Activated T-cell treated with anti-CD3 and anti-CD28 coated beads, Interleukin-2, amount 50 U/mL, for 72 hours (primary cell): ENCODE measurements at places on chromosomes 6 and 20. TPM values are rescaled to one million over a fixed set of nuclear protein-coding genes. Genes with fewer than 3 reads are reported as not detected.

Gene TUBB2B
- total RNA-seq: not detected

Gene C6orf52
- total RNA-seq: 4.4 TPM

Gene SLC29A1
- 21.7 TPM for total RNA-seq

Gene IDH3B
- total RNA-seq: 127 TPM

Gene MYMX
- not detected for total RNA-seq

GRCh38 chr6:91094806-91095475 lies 508.1 kb upstream of the MAP3K7 start:
- no peak for DNase-seq

DNA sequence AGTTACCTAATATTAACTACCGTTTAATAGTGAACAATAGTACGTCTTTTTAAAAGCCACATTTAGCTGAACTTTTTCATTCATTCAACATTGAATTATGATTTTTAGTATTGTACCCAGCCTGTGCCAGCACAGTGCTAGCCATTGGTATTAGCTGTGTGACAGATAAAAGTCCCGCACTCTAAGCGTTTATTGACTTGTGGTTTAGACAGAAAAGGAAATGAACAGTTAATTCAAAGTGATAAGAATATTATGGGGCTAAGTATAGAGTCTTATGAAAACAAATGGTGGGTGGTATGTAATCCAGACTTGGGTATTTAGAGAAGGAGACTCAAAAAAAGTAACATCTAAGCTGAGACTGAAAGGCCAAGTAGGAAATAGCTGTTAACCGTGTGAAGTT lies 202.3 kb downstream of the RPS12 start:
- no peak for DNase-seq

GRCh38 chr20:59598625-59599310 lies 5.6 kb upstream of the PHACTR3 start:
- peak; percentile 19 for DNase-seq

GRCh38 chr6:119442776-119443184 lies 93.2 kb upstream of the MAN1A1 start:
- DNase-seq: no peak

GRCh38 chr20:50504231-50504823 lies 5.9 kb upstream of the PTPN1 start:
- DNase-seq: no peak

GRCh38 chr6:19465760-19466159 lies 371.4 kb upstream of the ID4 start:
- DNase-seq: no peak

- peak; percentile 10 for DNase-seq
Observed at GRCh38 chr20:38723848-38724625, at the start of gene SLC32A1. TSS of gene SLC32A1 (plus strand) at chr20:38724486. CDS start at chr20:38724725, 239 bp downstream.
